ENCODE measurements at places on chromosomes 12 and 14.

DNA sequence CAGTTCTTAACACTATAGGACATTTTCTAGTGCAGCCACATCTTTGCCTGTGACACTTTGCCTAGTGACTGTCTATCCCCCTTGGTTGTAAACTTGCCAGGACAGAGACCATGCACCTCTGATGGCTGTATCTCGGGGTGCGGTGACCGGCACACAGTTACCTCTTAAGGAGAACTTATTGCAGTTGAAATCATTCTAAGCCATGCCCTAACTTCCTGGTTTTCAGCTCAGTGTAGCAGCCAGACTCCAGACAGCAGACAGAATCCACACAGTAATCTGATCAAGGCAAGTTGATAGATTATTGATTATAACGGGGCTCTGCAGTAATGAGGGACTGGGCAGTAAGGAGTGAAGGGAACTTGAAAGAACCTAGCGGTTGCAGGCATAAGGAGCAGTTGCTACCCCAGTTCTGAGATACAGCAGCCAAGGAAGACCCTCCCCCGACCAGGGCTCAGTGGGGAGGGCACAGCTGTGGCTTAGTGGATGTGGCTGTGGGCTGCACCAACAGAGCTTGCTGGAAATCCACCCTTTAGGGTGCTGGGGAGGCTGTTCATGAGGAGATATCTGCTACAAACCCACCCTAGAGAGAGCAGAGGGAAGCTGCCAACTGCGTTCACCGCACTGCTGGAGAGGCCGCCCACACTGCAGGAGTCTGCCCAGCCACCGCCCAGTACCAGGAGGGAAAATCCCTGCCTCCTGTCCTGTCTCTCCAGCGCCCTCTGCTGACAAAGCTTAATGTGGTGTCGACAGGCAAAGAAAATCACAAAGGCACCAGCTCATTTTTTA is 58.2 kb upstream of the BEGAIN start:
- DNase-seq: peak; percentile 66

DNA sequence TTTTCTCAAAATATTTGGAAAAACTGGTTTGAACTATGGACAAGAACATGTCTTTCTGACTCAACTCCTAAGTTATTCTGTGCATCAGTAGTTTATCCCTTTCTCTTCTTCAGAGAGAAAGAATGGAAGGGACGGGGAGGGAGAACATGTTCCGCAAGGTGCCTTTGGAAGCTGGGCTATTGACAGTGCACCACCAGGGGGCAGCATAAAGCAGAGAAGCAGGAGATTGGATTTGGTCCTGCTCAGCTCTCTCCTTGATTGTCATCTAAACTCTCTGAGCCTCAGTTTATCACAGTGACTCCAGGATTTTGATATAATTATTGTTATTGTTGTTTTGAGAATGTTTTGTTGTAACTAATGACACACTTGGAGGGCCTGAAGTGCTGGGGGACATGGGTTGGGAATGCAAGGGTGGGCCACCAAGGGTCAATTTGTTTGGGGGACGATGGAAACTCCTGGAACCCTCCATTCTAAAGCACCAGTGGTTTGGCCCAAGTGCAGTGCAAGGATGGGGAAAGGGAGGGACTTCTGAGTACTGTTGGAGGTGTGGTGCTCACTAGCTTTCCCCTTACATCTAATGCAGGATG is 45.3 kb upstream of the ANO6 start:
- DNase-seq: peak; percentile 11

- no peak for DNase-seq
Measured at GRCh38 chr12:19910681-19911080, 457.7 kb upstream of the PDE3A start.

GRCh38 chr14:51289169-51289568 is 49.1 kb downstream of the TMX1 start:
- DNase-seq: no peak

DNA sequence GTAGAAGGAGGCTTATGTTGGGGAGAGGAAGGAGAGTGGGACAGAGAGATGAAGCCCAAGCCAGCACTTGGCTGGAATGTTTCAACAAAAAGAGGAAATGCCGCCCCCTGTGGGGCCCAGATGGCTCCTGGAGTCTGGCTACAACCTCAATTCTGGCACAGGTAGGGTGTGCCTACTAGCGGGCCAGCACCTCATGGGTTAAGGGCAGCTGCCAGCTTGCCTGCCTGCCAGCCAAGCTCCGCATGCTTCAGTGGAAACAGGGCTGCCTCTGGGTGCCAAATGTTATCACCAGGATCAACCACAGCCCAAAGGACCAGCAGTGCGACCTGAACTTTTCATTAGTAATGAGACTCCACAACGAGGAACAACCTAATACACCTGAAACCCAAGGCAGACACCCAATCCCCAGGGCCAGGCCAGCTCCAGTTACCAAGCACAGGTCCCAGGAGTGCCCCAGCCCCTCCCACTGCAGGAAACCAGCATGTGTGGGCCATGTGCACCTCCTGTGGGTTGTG is 11.3 kb downstream of the RAB15 start:
- peak; percentile 97 for DNase-seq

Measured in DMS79 (cell line).